ENCODE measurements at places on chromosomes 2 and 18. TPM values are rescaled to one million over a fixed set of nuclear protein-coding genes. Genes with fewer than 3 reads are reported as not detected.

- no peaks in the 10 kb centered on the region for H3K4me1 ChIP-seq
- H3K27me3 ChIP-seq, result no peaks in the 10 kb centered on the region
- H3K4me3 ChIP-seq, result no peak overlapping the region
Measured at GRCh38 chr2:147485210-147485851, 359.5 kb upstream of the ACVR2A start.

DNA sequence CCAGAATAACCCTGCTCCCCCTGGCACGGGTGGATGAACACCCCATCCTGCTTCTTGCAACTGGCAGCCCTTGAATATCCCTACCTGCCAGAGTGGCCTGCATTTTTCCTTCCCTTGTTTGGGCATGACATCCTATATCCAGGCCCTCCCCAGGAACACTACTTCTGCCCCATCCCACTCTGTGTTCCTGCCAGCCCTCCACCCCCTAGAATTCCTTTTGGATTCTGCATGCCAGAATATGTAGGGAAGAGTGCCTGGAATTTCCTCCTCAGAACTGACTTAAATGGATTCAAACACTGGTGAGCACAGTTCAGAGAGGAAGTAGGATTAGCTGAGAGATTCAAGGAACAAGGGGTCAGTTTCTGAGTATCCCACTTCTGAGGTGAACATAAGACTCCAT, 123.5 kb upstream of the PELI1 start:
- no peaks in the 10 kb centered on the region for H3K27me3 ChIP-seq
- DNase-seq, result no peak
- peaks cover 17% of the 10 kb centered on the region for H3K4me1 ChIP-seq

DNA sequence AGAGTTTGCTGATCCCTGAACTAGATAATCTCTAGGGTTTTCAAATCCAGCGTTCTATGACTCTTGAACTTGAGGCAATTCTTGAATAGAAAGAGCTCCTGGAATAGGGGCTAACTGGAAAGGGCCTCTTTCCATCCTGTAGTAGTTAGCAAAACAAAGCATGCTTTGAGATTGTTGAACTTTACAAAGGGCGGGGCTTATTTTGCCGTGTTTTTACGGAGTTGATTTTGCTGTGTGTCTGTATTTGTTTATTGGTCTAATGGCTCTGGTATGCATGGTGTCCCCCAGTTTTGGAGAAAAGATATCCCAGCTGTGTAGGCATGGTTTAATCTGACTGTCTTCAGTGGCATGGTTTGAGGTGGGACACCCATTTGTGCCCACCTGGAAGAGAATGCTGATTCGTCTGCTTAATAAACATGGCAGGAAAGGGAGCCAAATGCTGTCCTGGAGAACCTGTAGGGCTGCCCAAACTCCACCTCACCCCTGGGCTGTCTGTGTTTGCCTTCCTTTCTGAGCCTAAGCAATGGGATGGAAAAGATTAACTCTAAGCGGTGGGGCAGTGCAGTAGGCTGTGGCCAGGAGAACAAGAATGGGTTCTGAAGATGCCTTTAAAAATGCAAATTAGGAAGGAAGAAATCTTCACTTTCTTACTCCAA, 74.1 kb upstream of the FOSL2 start:
- no peak overlapping the region for H3K4me3 ChIP-seq
- peaks cover 16% of the 10 kb centered on the region for H3K4me1 ChIP-seq
- peak; percentile 13 for DNase-seq
- no peak overlapping the region for H3K27ac ChIP-seq

GRCh38 chr2:10449486-10449831, 1.3 kb upstream of the ODC1 start:
- H3K4me1 ChIP-seq, result peaks cover 33% of the 10 kb centered on the region
- H3K27ac ChIP-seq, result no peak overlapping the region
- peaks cover 8% of the 10 kb centered on the region for H3K36me3 ChIP-seq
- H3K4me3 ChIP-seq, result peak overlapping the region; percentile 84

- no peaks in the 10 kb centered on the region for H3K27me3 ChIP-seq
- peaks cover 10% of the 10 kb centered on the region for H3K4me1 ChIP-seq
- H3K27ac ChIP-seq, result no peak overlapping the region
- no peaks in the 10 kb centered on the region for H3K36me3 ChIP-seq
Measured at GRCh38 chr18:13371689-13372418, 153.3 kb downstream of the LDLRAD4 start.

DNA sequence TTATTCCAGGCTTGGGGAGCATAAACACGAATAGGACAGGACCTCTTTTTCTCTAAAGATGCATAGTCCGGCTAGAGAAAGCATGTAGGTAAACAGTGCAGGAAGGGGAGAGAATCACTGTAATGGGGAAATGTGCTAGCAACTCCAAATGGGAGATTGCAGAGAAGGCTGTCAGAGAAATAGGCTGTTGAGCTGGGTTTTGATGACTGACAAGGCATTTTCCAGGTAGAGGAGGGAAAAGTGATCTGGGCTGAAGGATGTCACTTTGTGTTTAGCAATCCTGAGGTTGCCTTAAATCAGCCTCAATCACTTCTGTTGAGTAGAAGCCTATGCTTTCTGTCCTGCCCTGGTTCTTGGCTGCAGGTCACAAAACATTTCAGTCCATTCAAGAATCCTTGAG, 242.0 kb upstream of the MEIS1 start:
- no peak overlapping the region for H3K27ac ChIP-seq
- no peak overlapping the region for H3K4me3 ChIP-seq
- no peak for DNase-seq
- H3K27me3 ChIP-seq, result no peaks in the 10 kb centered on the region
- H3K4me1 ChIP-seq, result no peaks in the 10 kb centered on the region
- H3K36me3 ChIP-seq, result no peaks in the 10 kb centered on the region

BMPR2 gene
- total RNA-seq, result 44.2 TPM

- peaks cover 7% of the 10 kb centered on the region for H3K27me3 ChIP-seq
- no peak overlapping the region for H3K4me3 ChIP-seq
- no peaks in the 10 kb centered on the region for H3K4me1 ChIP-seq
- no peak for DNase-seq
- H3K27ac ChIP-seq, result no peak overlapping the region
- H3K36me3 ChIP-seq, result no peaks in the 10 kb centered on the region
Measured at GRCh38 chr2:29295845-29296244, 180.6 kb downstream of the CLIP4 start.

DNA sequence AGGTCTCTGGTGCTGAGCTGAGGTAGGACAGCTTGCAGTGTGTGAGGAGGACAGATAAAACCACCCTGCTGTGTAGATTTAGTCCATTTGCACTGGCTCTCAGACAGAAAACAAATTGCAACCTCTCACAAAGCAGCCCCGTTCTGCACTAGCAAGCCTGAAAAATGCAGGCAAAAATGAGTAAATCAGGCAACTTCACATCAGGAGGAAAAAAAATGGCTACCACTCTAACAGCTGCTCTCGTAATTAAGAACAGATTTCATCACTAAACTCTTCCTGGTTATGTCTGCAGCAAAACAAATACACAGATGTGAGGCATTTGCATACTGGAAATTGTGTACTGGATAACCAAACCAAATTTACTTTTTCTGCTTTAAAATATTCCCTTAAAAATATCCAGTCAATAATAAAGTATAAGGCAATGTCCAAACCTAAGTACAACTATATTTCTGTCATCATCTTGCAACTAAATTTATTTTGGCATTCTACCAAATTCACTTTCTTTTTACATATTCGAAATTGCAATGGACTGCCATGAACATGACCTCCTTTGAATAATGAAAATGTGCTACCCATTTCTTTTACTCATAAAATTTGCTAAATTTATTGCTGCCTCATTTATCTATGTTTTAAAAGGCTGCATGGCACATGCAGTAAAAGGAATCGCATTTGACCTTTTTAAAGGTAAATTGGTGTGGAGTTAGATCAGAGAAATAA, 157.4 kb downstream of the AFF3 start:
- H3K4me1 ChIP-seq, result peaks cover 15% of the 10 kb centered on the region
- H3K4me3 ChIP-seq, result peak overlapping the region; percentile 12
- no peaks in the 10 kb centered on the region for H3K27me3 ChIP-seq

STON1 gene
- 15.6 TPM for total RNA-seq

RAMP1 gene
- 4.4 TPM for total RNA-seq

GRCh38 chr18:40124107-40124506, 1830.9 kb upstream of the PIK3C3 start:
- no peak overlapping the region for H3K4me3 ChIP-seq
- no peaks in the 10 kb centered on the region for H3K4me1 ChIP-seq
- no peak for DNase-seq
- H3K36me3 ChIP-seq, result no peaks in the 10 kb centered on the region
- no peaks in the 10 kb centered on the region for H3K27me3 ChIP-seq
- H3K27ac ChIP-seq, result no peak overlapping the region

DNA sequence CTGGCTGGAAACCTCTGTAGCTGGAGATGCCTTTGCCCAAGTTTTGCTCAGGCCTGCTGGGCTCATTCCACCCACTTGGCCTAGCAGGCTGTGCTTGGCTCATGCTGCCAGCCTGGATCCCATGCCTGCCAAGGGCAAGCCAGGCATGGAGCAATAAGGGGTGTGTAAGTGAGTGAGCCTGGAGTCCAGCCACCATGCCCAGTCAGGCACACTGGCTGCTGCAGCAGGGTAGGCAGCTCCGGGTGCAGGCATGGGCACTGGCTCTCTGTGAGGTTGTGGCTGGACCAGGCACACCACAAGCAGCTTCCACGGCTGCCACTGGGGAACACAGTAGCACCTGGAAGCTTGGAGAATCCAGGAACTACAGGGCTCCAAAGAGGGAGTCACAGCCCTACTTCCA, 147.7 kb upstream of the HS6ST1 start:
- DNase-seq, result no peak
- no peaks in the 10 kb centered on the region for H3K27me3 ChIP-seq
- H3K4me3 ChIP-seq, result no peak overlapping the region
- no peak overlapping the region for H3K27ac ChIP-seq
- no peaks in the 10 kb centered on the region for H3K36me3 ChIP-seq
- H3K4me1 ChIP-seq, result no peaks in the 10 kb centered on the region

GRCh38 chr2:190466819-190467446, 58.8 kb downstream of the MFSD6 start:
- H3K4me3 ChIP-seq, result no peak overlapping the region
- H3K27me3 ChIP-seq, result no peaks in the 10 kb centered on the region
- no peak for DNase-seq
- H3K4me1 ChIP-seq, result peaks cover 43% of the 10 kb centered on the region
- peak overlapping the region; percentile 88 for H3K27ac ChIP-seq

UGT1A4 gene
- total RNA-seq, result not detected

DNA sequence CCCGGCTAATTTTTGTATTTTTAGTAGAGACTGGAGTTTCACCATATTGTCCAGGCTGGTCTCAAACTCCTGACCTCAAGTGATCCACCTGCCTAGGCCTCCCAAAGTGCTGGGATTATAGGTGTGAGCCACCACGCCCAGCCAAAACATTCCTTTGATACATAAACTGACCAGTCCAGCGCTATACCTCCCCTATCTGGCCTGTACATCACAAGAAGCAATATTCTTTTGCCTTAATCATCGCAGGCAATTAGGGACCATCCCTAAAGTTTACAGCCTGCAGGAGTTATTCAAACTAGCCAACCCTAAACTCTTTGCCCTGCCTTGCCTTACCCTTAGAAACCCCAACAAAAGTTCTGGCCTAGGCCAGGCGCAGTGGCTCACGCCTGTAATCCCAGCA, 6.8 kb upstream of the PPM1G start:
- H3K4me3 ChIP-seq, result no peak overlapping the region
- peaks cover 7% of the 10 kb centered on the region for H3K27me3 ChIP-seq
- no peaks in the 10 kb centered on the region for H3K36me3 ChIP-seq
- no peak overlapping the region for H3K27ac ChIP-seq

GRCh38 chr18:75896865-75897264, 469.4 kb upstream of the SMIM21 start:
- no peak for DNase-seq
- no peaks in the 10 kb centered on the region for H3K4me1 ChIP-seq
- H3K27ac ChIP-seq, result no peak overlapping the region

- H3K27me3 ChIP-seq, result no peaks in the 10 kb centered on the region
- no peaks in the 10 kb centered on the region for H3K36me3 ChIP-seq
- DNase-seq, result no peak
- H3K27ac ChIP-seq, result no peak overlapping the region
Measured at GRCh38 chr2:196289000-196289399, 117.6 kb upstream of the STK17B start.

OSR1 gene
- 15.2 TPM for total RNA-seq

- H3K4me1 ChIP-seq, result peaks cover 3% of the 10 kb centered on the region
- H3K36me3 ChIP-seq, result no peaks in the 10 kb centered on the region
- H3K27ac ChIP-seq, result no peak overlapping the region
- DNase-seq, result no peak
- H3K4me3 ChIP-seq, result no peak overlapping the region
- H3K27me3 ChIP-seq, result no peaks in the 10 kb centered on the region
Measured at GRCh38 chr2:191565647-191566198, 112.2 kb upstream of the NABP1 start.

DNA sequence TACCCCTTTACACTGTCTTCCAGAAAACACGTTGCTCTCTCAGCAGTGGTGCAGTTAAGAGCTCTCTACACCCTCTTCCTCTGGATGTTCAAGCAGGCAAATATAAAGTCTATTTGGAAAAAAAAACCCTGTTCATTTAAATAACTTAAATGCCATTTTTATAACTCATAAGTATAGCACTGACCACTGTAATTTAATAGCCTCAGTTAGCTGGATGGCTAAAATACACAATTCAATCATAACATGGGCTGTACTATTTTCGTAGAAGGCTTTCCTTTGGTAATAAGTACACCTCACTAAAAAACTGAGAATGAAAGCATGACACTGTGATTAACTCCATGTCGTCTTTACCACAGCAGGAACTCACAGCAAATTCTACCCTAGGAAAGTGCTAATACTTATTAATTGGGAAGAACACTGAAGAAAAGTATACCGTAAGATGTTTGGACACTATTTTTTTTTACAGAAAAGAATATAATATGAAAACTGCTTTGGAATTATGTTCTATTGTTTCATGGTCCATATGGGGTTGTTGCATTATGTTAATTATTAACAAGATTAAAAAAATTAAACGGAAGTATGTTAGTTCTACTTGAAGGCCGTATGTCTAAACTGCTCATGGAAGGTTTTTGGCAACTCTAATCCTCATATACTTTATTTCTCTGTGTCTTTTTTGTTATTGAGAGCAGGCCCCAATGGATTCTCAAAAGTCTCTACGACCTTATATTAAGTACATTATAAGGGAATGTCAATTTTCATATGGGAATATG, 269.1 kb downstream of the ZNF385B start:
- peak; percentile 66 for DNase-seq
- no peak overlapping the region for H3K4me3 ChIP-seq
- H3K4me1 ChIP-seq, result peaks cover 28% of the 10 kb centered on the region
- no peaks in the 10 kb centered on the region for H3K27me3 ChIP-seq
- H3K36me3 ChIP-seq, result no peaks in the 10 kb centered on the region
- peak overlapping the region; percentile 57 for H3K27ac ChIP-seq

DNA sequence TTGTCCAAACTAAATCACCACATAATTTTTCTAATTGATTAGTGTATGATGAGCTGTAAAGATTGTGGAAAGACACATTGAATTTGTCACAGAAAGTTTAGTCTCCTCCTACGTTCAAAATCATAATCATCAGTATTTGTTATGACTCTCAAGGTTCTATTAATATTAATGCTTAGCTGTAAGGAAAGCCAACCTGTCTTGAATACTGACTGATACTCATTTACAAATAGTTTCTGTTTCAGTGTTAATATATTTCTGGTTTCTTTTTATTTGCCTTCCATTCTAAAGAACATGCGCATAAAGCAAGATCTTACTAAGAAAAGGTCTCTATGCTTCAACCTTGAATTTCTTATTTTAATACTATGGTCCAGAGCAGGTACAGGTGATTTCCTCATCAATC, 55.1 kb downstream of the CPS1 start:
- H3K36me3 ChIP-seq, result peaks cover 4% of the 10 kb centered on the region
- no peaks in the 10 kb centered on the region for H3K27me3 ChIP-seq
- no peak for DNase-seq
- H3K4me1 ChIP-seq, result no peaks in the 10 kb centered on the region
- H3K4me3 ChIP-seq, result no peak overlapping the region

- H3K4me3 ChIP-seq, result no peak overlapping the region
- no peaks in the 10 kb centered on the region for H3K4me1 ChIP-seq
- no peaks in the 10 kb centered on the region for H3K27me3 ChIP-seq
- no peaks in the 10 kb centered on the region for H3K36me3 ChIP-seq
Measured at GRCh38 chr2:207860685-207861084, 91.0 kb upstream of the FZD5 start.
